ENCODE measurements at places on chromosomes 6 and 20.
A peak's percentile ranks its signal among the peaks of the same experiment; 100 is the strongest.

- DNase-seq = peak; percentile 71
These were observed 65.9 kb downstream of the PTPN1 start for GRCh38 chr20:50575865-50576720.

GRCh38 chr20:12605751-12606150 is 403.0 kb upstream of the SPTLC3 start:
- DNase-seq = no peak

GRCh38 chr6:938916-939315 is 246.0 kb upstream of the EXOC2 start:
- DNase-seq = no peak

DNA sequence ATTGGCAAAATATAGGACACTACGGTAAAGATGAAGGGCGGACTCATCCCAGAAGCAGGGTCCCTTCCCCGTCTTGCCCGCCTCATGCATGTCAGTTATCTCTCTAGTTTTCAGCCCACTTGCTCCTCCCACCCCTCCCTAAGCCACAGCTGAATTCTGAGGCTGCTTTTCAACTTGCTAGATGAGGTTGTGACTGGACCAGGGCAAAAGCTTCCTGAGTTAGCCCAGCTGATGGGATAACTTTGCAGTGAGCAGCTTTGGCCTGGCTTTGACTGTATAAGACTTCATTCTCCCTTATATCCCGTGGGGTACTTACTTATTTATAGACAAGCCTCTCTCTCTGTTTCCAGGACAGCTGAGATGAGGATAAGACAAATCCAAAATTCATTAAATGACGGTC is 23.2 kb downstream of the GHRH start:
- no peak for DNase-seq

- no peak for DNase-seq
These were observed 3.0 kb upstream of the NANP start for GRCh38 chr20:25626779-25627178.

- DNase-seq = no peak
These were observed 7.9 kb downstream of the ROS1 start for GRCh38 chr6:117417851-117418250.

DNA sequence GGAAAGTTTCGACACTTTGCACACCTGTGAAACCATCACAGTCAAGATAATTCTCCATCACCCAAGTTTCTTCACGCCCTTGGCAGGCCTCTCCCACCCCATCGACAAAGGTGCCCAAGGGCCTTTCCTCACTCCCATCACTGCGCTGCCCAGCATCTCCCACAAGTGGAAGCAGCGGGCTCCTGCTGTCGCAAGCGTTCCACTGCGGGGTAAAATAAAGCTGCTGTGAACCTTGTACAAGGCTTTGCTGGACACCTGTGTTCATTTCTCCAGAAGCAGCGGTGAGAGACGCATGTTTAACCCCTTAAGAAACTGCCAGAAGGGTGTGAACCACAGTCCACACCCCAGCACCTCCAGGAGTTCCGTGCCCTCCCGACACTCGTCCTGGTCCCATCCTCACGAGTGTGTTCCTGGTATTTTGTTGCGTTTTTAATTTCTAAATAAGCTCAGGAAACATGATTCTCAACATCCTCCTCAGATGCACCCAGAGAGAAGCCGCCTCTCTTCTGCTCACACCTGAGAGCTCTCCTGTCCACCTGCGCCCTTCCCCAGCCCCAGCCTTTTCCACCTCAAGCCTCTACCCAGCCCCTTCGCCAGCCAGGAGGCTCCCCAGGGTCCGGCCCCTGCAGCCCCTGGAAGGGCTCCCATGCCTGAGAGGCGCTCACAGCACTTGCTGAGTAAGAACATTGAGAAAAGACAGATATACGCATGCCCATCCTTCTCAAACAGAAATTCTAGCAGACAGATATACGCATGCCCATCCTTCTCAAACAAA is 97.5 kb downstream of the TAF4 start:
- no peak for DNase-seq

- DNase-seq = no peak
These were observed 8.3 kb downstream of the RIPOR2 start for GRCh38 chr6:24927277-24927955.

All from glutamatergic neuron (in vitro differentiated cells).